GM23248 (cell line): ENCODE measurements at places on chromosomes 5 and 9.

DNA sequence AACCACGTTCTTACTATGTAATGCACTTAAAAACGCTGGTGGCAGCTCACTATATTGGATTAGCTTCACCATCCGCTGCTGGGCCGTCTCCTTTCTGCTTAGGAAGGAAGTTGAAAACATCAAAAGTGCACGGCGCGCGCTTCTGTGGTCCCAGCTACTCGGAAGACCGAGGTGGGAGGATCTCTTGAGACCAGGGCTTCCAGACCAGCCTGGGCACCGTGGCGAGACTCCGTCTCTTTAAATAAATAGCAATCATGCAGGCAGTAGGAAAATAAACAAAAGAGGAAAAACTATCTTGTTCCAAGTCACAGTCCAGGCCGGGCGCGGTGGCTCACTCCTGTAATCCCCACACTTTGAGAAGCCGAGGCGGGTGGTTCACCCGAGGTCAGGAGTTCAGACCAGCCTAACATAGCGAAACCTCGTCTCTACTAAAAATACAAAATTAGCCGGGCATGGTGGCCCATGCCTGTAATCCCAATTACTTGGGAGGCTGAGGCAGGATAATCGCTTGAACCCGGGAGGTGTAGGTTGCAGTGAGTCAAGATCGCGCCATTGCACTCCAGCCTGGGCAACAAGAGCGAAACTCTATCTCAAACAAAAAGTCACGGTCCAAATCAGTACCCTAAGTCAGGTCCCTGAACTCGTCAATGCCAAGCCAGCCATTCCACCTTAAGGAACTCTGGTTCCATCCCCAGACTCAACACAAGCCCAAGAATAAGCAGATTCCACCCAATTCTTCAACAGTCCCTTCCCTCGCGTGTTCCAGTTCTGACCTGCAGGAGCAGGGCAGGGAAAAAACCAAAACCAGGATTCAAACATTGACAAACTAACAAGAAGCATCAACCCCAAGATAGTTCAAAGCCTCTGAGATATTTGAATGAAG, 1.0 kb upstream of the GOLGA1 start:
- DNase-seq: peak; percentile 78

- no peak for DNase-seq
Observed at GRCh38 chr5:160961038-160961437, 109.0 kb upstream of the ATP10B start.

- no peak for DNase-seq
Observed at GRCh38 chr5:179457612-179458011, 92.7 kb upstream of the RUFY1 start.

- no peak for DNase-seq
Observed at GRCh38 chr5:139882961-139883539, 87.4 kb downstream of the PSD2 start.

- no peak for DNase-seq
Observed at GRCh38 chr9:135901031-135901758, 6.2 kb downstream of the CAMSAP1 start.

GRCh38 chr9:136899196-136899595, 12.9 kb downstream of the TRAF2 start:
- no peak for DNase-seq

- DNase-seq: no peak
Observed at GRCh38 chr5:150593996-150594395, 46.5 kb upstream of the SYNPO start.

- no peak for DNase-seq
Observed at GRCh38 chr9:134622896-134623257, 18.7 kb upstream of the COL5A1 start.

- DNase-seq: no peak
Observed at GRCh38 chr5:170750791-170751190, 32.7 kb upstream of the GABRP start.

DNA sequence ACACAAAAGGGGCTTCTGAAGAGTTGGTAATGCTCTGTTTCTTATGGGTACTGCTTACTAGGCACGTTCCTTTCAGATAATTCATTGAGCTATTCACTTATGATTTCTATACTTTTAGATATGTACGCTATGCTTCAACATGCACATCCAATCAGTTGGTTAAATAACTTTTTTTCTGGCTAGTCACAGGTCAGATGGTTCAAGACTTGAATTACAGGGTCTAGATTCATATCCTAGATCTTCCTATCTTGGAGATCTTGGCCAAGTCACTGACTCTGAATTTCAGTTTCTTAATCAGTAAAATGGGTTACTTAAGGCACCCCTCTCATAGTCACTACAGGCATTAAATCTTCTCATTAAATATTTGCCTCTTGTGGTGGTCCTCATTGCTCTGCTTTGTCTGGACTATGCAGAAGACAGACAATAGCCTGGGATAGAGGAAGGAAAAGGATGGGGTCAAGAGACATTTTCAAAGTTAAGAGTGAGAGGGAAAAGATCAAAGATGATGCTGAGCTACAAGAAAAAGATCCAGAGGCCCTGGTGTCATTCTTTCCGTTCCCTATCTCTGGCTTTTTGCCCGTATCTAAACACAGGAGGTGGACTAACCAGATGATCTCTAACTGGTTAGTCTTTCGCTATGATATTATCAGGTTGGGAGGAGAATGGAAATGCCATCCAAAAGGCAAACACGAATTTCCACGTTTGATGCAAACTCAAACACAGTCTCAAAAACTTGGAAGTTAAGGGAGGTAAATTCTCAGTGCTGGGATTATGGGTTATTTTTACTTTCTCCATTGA, 1.8 kb upstream of the CCDC180 start:
- DNase-seq: no peak

- DNase-seq: no peak
Observed at GRCh38 chr5:88401686-88402085, 133.0 kb upstream of the TMEM161B start.

DNA sequence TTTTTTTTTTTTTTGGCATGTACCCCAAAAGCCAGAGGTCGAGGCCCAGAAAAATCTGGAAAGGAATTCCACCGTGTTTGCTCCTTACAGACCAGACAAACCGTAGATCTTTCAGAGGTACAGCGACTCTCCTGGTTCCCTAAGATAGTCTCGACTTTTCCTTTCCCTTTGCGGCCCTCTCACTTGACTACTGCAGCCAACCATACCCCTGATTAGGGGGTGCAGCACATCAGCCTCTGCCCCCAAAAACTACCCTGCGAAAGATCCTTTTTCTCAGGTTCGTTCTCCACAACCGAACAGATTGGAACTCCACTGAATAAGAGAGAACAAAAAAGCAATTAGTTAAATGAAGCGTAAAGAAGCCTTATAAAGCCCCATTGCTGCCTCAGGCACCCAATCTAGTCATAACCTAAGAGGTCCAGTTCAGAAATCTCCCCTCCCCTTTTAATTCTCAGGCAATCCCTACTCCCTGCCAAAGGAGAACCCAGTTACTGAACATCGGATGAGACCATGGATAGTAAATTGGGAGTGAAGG, 379 bp upstream of the TICAM2 start:
- no peak for DNase-seq
